ENCODE measurements at places on chromosomes 3 and 15.

DNA sequence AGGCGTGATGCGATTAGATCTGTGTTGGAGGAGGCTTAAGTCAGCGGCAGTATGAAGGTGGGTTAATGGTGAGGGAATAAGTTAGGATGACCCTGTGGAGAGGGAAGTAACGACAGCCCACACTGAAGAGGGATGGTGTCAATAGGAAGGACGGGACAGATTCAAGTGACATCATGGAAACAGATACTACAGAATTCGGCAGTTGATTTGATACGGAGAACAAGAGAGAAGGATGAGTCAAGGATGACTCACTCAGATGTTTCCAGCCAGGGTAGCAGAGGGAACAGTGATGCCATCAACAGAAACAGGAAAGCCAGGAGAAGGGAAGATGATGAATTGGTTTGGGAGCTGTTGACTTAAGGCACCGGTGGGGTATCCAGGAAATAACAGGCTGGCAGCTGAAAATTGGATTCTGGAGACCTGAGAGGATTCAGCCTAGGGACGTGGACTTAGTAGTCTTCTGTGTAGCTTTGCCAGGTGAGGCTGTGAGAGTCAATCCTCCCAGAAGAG is 38.0 kb downstream of the SHC4 start:
- DNase-seq = no peak

- no peak for DNase-seq
Observed at GRCh38 chr3:127053026-127053425, 70.1 kb downstream of the PLXNA1 start.

- DNase-seq = no peak
Observed at GRCh38 chr15:37793851-37794250, 140.6 kb upstream of the TMCO5A start.

DNA sequence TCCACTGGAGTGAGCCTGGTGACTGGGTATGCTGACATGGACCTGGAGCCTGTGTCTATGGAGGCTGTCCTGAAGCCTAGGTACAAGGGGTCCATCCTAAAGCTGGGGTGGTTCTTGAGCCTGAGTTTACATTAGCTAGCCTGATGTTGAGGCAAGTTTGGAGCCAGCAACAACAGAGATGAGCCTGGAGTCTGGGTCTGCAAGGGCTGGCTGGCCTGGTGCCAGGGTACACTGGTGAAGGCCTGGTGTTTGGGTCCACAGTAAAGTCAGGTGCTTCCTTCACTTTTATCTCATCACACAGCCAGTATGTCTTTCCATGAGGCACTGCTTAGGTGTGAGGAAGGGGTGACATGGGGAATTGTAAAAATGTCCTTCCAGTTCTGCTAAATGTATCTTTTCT is 49.5 kb downstream of the TP63 start:
- DNase-seq = no peak

- DNase-seq = no peak
Observed at GRCh38 chr3:40751666-40752065, 226.9 kb downstream of the ZNF621 start.

DNA sequence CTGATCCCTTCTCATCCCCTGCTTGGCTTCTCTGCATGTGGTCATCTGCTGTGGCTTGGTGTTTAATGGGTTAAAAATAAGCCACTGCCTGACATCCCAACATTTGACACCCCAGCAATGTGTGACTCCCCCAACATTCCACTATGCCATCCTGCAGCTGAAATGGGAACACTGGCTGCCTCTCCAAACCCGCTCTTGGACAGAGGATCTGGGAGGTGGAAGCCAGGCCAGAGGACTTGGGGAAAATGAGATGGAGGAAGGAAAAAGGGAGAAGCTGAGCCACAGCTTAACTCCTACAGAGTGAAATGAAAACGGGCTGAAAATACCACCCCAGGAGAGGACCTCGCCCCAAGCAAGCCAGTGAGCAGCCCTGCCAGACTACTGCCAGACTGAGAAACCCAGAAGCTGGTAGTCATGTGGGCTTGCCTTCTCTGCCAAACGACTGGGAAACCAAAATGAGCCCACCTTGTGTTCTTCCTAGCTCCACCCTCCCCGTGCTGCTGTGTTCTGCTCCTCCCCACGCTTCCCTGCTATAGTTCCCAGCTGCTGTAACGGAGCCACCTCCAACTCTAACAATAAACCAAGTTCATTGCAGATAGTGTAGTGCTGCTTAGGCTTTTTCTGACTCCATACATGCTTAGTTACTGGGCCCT is 13.7 kb downstream of the MAP1A start:
- DNase-seq = no peak

DNA sequence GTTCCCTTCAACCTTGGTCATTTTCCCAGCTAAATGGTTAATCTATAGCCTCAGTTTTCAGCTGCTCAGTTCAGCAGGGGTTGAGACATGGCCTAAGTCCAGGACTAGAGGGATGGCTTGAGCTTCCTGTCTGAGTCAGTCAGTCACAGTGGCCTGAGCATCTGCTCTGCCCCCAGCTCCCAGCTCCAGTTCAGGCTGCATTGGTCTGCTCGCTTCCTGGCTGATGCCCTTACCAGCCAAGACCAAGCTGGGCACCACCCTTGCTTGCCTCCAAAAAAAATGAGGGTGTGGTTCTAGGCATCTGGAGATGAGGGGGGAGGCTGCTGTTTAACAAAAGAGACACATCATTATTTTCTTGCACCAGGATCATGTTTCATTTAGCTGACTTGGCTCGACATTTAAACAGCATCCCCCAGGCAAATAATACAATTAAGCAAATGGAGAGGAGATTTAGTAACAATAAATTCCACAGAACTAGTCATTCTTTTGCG is 70.7 kb downstream of the WNT5A start:
- no peak for DNase-seq

DNA sequence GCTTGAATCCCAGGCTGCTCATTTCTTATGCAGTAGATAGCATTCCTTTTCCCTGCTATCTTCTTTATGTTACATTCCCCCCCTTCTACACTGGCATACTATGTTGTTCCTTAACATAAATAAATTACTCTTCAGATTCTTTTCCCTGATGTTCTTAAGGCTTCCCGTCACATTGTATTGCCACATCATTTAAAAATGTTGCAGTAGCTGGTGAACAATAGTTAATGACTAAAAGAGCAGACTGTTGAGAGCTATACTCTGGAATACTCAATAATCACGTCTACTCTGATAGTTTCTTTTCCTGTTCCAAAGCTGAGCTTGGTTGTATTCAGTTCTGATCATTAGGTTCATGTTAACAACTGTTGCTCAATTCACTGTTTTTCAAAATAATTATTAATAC is 219.9 kb downstream of the CHST2 start:
- DNase-seq = no peak

DNA sequence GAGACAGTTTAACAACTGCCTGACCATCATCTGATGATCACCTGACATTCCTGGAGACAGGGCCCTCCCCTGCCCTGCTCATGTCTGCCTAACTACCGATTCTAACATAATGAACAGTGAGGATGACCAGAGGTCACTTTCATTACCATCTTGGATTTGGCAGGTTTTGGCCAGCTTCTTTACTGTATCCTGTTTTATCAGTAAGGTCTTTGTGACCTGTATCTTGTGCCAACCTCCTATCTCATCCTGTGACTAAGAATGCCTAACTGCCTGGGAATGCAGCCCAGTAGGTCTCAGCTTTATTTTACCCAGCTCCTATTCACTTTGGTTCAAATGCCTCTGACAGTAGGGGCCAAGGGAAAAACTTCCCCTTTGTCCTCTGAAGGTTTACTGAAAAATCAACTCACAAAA is 40.2 kb downstream of the METTL6 start:
- DNase-seq = no peak

DNA sequence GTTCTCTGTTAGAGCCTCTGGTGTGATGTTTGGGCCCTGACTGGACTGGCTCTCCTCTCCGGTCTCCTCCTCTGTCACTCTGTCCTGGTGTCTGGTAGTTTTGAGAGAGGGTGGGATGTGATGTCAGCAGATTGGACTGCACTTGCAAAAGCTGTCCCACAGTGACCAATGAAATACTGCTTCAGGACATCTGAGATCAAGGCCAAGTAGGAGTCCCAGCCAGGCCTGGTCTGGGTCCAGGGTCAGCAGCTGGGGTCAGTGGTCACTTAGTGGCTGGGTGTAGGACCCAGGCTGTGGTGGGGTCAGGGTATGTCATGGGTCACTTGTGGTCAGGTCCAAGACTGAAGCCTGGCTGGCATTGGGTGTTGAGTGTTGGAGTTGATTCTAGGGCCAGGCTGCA is 20.9 kb downstream of the ALDH1L1 start:
- no peak for DNase-seq

GRCh38 chr3:187624588-187624987 is 45.6 kb downstream of the SST start:
- DNase-seq = no peak

- DNase-seq = no peak
Observed at GRCh38 chr15:31504462-31504839, 177.8 kb downstream of the KLF13 start.

- DNase-seq = no peak
Observed at GRCh38 chr15:88124199-88124598, 132.3 kb downstream of the NTRK3 start.

- DNase-seq = no peak
Observed at GRCh38 chr15:82165948-82166376, 96.6 kb downstream of the EFL1 start.

DNA sequence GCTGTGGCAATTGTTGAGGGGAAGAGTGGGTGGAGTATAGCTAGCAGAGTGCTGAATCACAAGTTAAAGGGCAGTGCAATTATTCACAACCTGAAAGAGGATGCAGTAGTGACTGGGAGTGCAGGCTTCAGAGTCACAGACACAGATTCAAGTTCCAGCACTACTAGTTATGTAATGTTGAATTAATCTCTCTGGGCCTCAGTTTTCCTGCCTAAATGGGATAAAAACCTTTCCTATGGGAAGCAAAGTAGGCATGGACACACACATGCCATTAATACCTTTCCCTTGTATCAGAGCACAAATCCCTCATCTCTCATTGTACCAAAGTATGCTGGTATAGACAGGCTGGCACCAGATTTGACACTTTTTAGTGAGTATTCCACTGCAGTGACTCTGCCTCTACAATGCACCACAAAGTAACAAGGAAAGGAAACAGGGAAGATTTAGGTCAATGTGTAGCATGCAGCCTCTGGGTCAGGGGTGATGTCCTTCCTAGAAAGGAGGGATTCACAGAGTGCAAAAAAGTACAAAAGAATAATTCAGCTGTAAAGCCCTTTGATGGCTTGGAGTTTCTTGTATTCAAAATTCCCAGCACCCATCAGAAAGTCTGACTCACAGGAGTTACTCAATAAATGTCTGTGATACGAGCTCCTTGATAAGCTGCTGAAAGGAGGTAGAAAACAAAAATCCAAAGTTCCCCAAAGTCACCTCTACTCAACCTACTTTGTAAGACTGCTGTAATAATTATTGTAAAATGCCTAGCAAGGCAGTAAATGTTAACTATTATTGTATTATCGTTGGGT is 507.5 kb upstream of the TGFBR2 start:
- DNase-seq = no peak

- no peak for DNase-seq
Observed at GRCh38 chr15:100043068-100043641, 298.6 kb downstream of the ADAMTS17 start.

GRCh38 chr3:117628823-117629291 is 919.3 kb downstream of the TUSC7 start:
- no peak for DNase-seq
